ENCODE measurements at places on chromosomes 13 and 19.

GRCh38 chr13:87827479-87827878, 156.3 kb downstream of the SLITRK5 start:
- no peak overlapping the region for H3K27ac ChIP-seq
- H3K27me3 ChIP-seq: no peaks in the 10 kb centered on the region
- H3K4me3 ChIP-seq: no peak overlapping the region
- no peaks in the 10 kb centered on the region for H3K4me1 ChIP-seq
- DNase-seq: no peak

GRCh38 chr13:71492346-71492871, 374.6 kb downstream of the DACH1 start:
- H3K4me1 ChIP-seq: no peaks in the 10 kb centered on the region
- no peaks in the 10 kb centered on the region for H3K27me3 ChIP-seq
- no peaks in the 10 kb centered on the region for H3K36me3 ChIP-seq
- H3K27ac ChIP-seq: no peak overlapping the region

DNA sequence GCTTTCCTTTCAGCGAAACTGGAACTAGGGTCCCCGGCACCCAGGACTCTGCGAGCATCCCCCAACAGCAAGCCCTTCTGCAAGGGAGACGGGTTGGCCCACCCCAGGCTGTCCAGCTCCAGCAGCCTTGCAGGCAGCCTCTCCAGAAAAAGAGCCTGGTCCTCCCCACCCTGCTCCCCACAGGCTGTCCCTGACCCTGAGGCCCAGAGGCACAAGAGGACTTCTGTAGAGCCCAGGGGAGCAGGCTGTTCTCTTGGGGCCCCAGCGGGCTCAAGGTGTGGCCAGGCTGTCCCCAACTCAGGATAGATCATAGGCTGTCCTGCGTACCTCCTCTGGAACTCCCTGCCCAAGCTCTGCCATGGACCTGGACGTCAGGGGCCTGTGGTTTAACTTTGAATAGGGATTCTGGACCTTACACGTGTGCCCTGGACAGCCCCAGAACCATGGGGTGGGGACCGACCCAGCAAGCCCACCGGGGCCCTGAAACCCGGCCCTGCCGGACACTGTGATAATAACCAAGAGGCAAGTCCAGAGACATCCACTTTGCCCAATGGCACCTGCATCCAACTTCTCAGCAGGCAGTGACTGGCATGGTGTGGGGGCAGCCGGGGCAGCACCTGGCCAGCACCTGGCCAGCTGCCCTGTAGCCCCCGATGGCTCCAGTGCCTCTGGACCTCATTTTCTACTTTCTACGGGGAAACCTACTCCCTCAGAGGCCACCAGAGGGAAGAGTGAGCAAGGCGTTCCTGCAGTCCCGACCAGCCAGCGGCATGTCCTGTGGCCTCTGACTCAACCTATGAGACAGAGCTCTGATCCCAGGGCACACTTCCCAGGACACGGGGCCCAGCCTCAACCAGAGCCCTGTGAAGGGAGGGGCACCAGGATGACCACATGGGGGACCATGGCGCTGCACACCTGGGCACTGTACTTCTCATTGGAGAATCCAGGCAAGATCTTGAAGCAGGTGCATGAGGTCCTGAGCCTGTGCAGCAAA, 50.9 kb upstream of the TPM4 start:
- H3K27me3 ChIP-seq: no peaks in the 10 kb centered on the region
- H3K27ac ChIP-seq: no peak overlapping the region
- no peaks in the 10 kb centered on the region for H3K4me1 ChIP-seq
- H3K4me3 ChIP-seq: no peak overlapping the region
- H3K36me3 ChIP-seq: no peaks in the 10 kb centered on the region

DNA sequence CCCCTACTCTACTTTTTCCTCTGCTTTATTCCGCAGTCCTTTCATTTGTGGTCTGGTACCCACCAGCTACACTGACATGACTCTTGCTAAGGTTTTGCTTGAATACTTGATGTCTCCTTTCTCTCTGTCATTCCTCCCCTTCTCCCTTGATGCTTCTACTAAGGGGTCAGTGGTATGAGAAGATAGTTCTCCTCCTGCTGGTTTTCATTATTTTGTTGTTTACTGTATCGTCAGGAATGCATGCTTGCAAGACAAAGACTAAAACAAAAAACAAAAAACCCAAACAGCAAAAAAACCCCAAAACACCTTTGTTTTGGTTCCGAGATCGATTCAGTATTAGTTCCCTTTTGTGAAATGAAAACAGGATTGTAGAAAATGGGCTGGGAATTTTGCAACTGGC, 59.5 kb downstream of the PCCA start:
- H3K4me1 ChIP-seq: no peaks in the 10 kb centered on the region
- H3K36me3 ChIP-seq: no peaks in the 10 kb centered on the region
- H3K4me3 ChIP-seq: no peak overlapping the region
- no peak overlapping the region for H3K27ac ChIP-seq
- H3K27me3 ChIP-seq: no peaks in the 10 kb centered on the region

GRCh38 chr13:31090096-31090495, 71.6 kb downstream of the HSPH1 start:
- no peaks in the 10 kb centered on the region for H3K27me3 ChIP-seq
- no peak overlapping the region for H3K4me3 ChIP-seq
- no peaks in the 10 kb centered on the region for H3K36me3 ChIP-seq
- H3K4me1 ChIP-seq: no peaks in the 10 kb centered on the region

- H3K27ac ChIP-seq: peak overlapping the region; percentile 82
- peak; percentile 82 for DNase-seq
- no peaks in the 10 kb centered on the region for H3K27me3 ChIP-seq
- peaks cover 16% of the 10 kb centered on the region for H3K4me1 ChIP-seq
Observed at GRCh38 chr19:49149652-49150105, 5.5 kb downstream of the HRC start.

DNA sequence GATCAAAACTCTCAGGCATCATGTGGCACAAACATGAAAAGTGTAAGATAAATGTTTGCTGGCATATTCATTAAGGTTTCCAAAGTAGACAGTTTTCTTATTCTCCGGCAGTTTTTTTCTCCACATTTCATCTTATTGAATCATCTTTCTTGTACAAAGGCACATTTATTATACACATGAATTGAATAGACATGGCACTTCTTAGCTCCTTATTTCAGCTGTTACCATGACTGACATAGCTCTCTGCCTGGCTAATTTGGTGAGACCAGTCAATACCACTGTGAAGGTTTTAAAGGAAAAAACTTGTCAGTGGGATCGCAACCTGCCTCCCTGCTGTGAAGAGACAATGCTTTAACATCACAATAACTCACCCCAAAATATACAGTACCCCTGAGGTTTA, 285.0 kb upstream of the PCDH20 start:
- H3K4me3 ChIP-seq: no peak overlapping the region
- DNase-seq: no peak
- no peak overlapping the region for H3K27ac ChIP-seq

GRCh38 chr13:51618626-51619025, 34.4 kb downstream of the WDFY2 start:
- no peaks in the 10 kb centered on the region for H3K36me3 ChIP-seq
- DNase-seq: no peak
- no peaks in the 10 kb centered on the region for H3K4me1 ChIP-seq
- no peak overlapping the region for H3K27ac ChIP-seq
- no peak overlapping the region for H3K4me3 ChIP-seq
- no peaks in the 10 kb centered on the region for H3K27me3 ChIP-seq

- no peaks in the 10 kb centered on the region for H3K36me3 ChIP-seq
- no peaks in the 10 kb centered on the region for H3K27me3 ChIP-seq
- no peak for DNase-seq
- H3K4me3 ChIP-seq: no peak overlapping the region
- peaks cover 6% of the 10 kb centered on the region for H3K4me1 ChIP-seq
Observed at GRCh38 chr19:45571457-45572220, 13.0 kb downstream of the OPA3 start.

GRCh38 chr13:33326246-33326645, 40.7 kb upstream of the STARD13 start:
- H3K27ac ChIP-seq: no peak overlapping the region
- H3K27me3 ChIP-seq: no peaks in the 10 kb centered on the region
- no peak for DNase-seq
- no peaks in the 10 kb centered on the region for H3K36me3 ChIP-seq
- no peaks in the 10 kb centered on the region for H3K4me1 ChIP-seq
- no peak overlapping the region for H3K4me3 ChIP-seq

- H3K4me3 ChIP-seq: no peak overlapping the region
- no peak for DNase-seq
- no peak overlapping the region for H3K27ac ChIP-seq
- H3K36me3 ChIP-seq: no peaks in the 10 kb centered on the region
Observed at GRCh38 chr13:64078480-64078936, 2662.9 kb upstream of the PCDH20 start.

DNA sequence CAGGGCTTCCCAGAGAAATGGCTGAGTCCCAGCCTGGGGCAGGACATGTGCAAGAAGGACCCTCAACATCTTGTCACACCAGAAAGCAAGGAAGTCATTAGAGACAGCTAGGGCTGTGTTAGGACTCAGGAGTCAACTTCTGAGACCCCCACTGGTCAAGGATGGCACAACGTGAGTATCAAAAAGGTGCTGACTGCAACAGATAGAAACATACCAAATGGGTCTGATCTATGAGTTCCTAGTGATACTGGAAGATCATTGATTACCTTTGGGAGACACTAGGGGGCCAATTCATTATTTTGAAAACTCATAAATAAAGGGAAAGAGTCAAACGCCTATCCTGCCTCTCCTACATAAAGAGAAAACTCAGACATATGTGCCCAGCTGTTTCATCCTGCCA, 73.5 kb upstream of the GJB6 start:
- H3K27me3 ChIP-seq: peaks cover under 1% of the 10 kb centered on the region
- no peak overlapping the region for H3K4me3 ChIP-seq
- no peak overlapping the region for H3K27ac ChIP-seq
- H3K36me3 ChIP-seq: no peaks in the 10 kb centered on the region
- H3K4me1 ChIP-seq: no peaks in the 10 kb centered on the region

Data from hepatocyte (in vitro differentiated cells).